Dorsolateral prefrontal cortex (tissue), 122 donors: ENCODE measurements at places on chromosomes 13 and 19. TPM values are rescaled to one million over a fixed set of nuclear protein-coding genes. Genes with fewer than 3 reads are reported as not detected.

The N4BP2L1 gene
- 57.4 TPM for total RNA-seq

The TCF3 gene
- 24.4 TPM for total RNA-seq

The ZNF91 gene
- 249 TPM for total RNA-seq

The FAM83E gene
- total RNA-seq = not detected

The MBNL2 gene
- 194 TPM for total RNA-seq

The CATSPERD gene
- not detected for total RNA-seq

The KRTDAP gene
- total RNA-seq = not detected

The TNFSF9 gene
- 7.5 TPM for total RNA-seq

The NLRP5 gene
- not detected for total RNA-seq

The PABPC3 gene
- 0.29 TPM for total RNA-seq

The SGTA gene
- 64.7 TPM for total RNA-seq

The CRTC1 gene
- 108 TPM for total RNA-seq

The PEX11G gene
- 2.6 TPM for total RNA-seq

The DMKN gene
- total RNA-seq = 28.5 TPM

The ONECUT3 gene
- not detected for total RNA-seq

The ZNF320 gene
- total RNA-seq = 19.4 TPM

The LHB gene
- not detected for total RNA-seq

The ZNF28 gene
- 10.2 TPM for total RNA-seq

The OR4F17 gene
- total RNA-seq = not detected

The GPATCH1 gene
- 13.3 TPM for total RNA-seq

The RGS9BP gene
- 2.5 TPM for total RNA-seq

The CBY2 gene
- not detected for total RNA-seq

The TNNT1 gene
- total RNA-seq = 5.9 TPM

The ZNF865 gene
- 17.1 TPM for total RNA-seq

The SBK2 gene
- not detected for total RNA-seq

The S1PR5 gene
- total RNA-seq = 2.0 TPM

The ITPKC gene
- total RNA-seq = 10.0 TPM

The ZNF571 gene
- total RNA-seq = 14.1 TPM

The KCNC3 gene
- total RNA-seq = 34.8 TPM

The DAND5 gene
- not detected for total RNA-seq

The DCT gene
- 3.7 TPM for total RNA-seq

The CEACAM16 gene
- not detected for total RNA-seq

The ZNF284 gene
- total RNA-seq = 3.5 TPM

The IL17D gene
- 38.1 TPM for total RNA-seq

The SYCN gene
- not detected for total RNA-seq

The ZNF415 gene
- total RNA-seq = 25.4 TPM

The FAAP24 gene
- total RNA-seq = 0.63 TPM

The CGB5 gene
- total RNA-seq = not detected

The OR7C1 gene
- total RNA-seq = 0.84 TPM

The A1BG gene
- 10.8 TPM for total RNA-seq

The SIGLECL1 gene
- not detected for total RNA-seq

The ADM5 gene
- total RNA-seq = 1.6 TPM

The ZNF837 gene
- 1.5 TPM for total RNA-seq

The MICOS13 gene
- 45.4 TPM for total RNA-seq

The WTIP gene
- 11.4 TPM for total RNA-seq

The NOVA2 gene
- 80.3 TPM for total RNA-seq

The TJP3 gene
- not detected for total RNA-seq

The ZNF99 gene
- 0.83 TPM for total RNA-seq

The EHD2 gene
- 24.2 TPM for total RNA-seq

The GFY gene
- not detected for total RNA-seq

The PRSS57 gene
- not detected for total RNA-seq

The SPIB gene
- total RNA-seq = not detected

The ZNF606 gene
- 28.5 TPM for total RNA-seq

The ETFB gene
- total RNA-seq = 97.5 TPM

The ELAVL1 gene
- total RNA-seq = 54.7 TPM

The C19orf81 gene
- 5.7 TPM for total RNA-seq

The ZNF229 gene
- total RNA-seq = 4.8 TPM

The NCR1 gene
- total RNA-seq = not detected

The PRTN3 gene
- total RNA-seq = not detected
